ENCODE measurements at places on chromosomes 6 and 20.

DNA sequence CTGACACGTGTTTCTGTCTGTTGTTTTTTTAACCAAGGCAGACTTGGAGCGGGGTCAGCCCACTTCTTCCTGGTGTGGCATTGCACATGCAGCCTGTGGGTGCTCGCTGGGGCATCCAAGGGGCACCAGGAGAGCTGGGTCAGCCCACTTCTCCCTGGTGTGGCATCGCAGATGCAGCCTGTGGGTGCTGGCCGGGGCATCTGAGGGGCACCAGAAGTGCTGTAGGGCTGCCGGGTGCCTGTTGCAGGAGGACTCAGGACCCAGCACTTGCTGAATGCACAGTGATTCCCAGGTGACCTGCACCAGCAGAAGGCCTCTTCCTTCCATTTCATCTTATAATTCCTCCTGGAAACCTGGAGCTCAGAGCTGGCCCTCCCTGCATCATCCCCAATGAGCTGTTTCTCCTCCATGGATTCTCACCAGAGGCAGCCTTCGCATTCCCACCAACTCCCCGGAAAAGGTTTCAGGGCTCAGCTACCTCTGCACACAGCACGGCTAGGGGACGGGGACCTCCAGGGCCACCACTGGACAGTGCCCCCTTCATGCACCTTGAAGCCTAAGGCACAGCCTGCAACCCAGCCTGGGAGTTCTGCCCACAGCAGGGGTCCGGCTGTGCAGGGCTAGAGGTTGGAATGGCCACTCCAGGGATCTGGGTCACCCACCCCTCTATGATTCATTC lies 218.8 kb downstream of the TAF4 start:
- DNase-seq: no peak

- no peak for DNase-seq
Observed at GRCh38 chr6:30787954-30788353, 43.6 kb upstream of the IER3 start.

DNA sequence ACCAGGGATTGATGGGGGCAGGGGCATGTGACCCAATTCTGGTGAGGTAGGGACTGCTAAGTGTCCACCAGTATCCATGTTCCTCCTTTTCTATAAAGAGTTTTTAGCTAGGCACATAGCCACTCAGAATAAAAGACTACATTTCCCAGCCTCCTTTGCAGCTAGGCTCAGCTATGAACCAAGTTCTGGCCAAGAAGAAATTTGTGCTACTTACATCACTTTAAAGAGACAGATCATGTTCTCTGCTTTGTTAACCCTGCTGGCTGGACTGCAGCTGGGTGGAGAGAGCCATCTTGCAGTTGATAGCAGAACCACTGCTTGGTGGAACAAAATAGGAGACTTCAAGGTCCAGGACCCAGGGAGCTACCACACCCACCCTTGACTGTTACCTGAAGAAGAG lies 5.3 kb upstream of the CCM2L start:
- DNase-seq: no peak

- peak; percentile 28 for DNase-seq
Observed at GRCh38 chr20:21808863-21809664, 103.6 kb downstream of the PAX1 start.

GRCh38 chr6:56335726-56336125 lies 88.3 kb upstream of the COL21A1 start:
- no peak for DNase-seq

DNA sequence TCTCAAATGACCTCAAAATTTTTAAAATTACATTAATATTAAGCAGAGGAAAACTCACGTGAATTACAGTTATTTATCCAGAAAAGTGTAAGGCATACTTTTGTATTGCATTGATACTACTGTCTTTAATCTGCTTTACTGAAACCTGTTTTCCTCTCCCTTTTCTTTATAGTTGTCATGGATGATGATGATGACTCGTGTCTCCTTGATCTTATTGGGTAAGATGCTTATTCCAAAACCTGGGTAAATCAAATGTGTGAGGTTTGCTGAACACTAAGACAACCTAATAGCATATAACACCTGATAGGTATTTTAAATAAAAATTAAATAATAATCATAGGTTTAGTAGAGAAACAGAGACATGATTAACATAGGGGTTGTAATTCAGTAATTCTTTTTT lies 40.0 kb downstream of the BICRAL start:
- DNase-seq: no peak

GRCh38 chr20:19510611-19511010 lies 247.4 kb upstream of the RIN2 start:
- no peak for DNase-seq

GRCh38 chr20:37503256-37503927 lies 17.7 kb upstream of the NNAT start:
- no peak for DNase-seq

- no peak for DNase-seq
Observed at GRCh38 chr6:14925699-14926026, 320.2 kb upstream of the JARID2 start.

GRCh38 chr20:56429502-56429901 lies 17.4 kb downstream of the CASS4 start:
- peak; percentile 62 for DNase-seq

GRCh38 chr6:167833396-167833763 lies 6.7 kb downstream of the AFDN start:
- no peak for DNase-seq

GRCh38 chr6:10425176-10425974 lies 10.5 kb upstream of the TFAP2A start:
- no peak for DNase-seq

DNA sequence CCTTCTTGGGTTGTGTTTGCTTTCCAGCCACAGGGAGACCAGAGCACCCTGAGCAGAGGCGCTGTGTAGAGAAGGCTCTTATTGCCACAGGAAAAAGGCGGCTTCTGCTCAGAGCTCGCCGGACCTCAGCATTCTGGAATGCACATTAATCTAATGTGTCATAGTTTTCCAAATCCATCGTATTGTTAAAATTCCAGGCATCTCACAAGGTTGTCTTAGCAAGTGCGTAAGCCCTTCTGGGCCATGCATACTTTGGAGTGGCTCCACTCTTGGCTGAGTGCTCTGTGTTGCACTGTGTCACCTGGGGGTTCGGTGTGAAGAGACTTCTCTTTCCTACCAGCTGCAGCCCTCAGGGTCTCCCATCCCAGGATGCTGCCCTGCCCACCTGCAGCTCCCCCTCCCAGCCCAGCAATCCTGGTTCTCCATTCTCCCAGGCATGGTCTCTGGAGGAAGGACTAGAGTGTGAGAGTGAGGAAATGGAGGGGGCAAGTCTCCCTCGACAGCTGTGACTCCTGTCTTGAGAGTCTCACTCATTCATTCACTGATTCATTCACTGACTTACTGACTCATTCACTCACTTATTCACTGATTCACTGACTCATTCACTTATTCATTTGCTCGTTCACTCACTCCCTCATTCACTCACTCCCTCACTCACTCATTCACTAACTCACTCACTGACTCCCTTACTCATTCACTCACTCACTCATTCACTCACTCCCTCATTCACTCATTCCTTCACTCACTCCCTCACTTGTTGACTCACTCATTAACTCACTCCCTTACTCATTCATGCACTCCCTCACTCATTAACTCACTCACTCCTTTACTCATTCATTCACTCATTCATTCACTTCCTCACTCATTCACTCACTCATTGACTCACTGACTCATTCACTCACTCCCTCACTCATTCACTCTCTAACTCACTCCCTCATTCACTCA lies 83.7 kb upstream of the MPC1 start:
- no peak for DNase-seq

DNA sequence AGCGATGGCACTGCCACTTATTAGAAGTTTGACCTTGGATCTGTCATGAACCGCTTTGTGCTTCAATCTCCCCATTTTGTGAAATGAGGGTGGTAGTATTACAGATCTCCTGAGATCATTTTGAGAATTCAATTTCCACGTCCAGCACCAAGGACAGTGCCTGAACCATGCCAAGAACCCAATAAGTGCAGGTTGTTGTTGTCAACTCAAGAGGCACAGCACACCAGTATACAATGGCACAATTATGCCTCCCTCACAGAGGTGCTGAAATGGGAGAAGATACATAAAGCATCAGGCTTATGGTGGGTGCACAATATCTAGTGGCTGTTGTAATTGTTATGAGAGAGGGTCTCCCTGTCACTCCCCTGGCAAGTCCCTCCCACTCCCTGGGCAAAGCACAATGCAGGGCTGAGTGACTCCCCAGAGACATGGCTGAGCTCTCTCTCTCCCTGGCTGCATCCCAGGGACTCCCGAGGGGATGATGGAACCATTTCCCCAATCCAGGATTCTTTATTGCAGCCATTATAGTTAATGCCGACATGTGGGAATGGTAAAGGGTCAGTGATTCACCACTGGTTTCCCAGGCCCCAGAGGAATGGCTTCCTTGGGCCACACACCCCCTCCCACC lies 78.7 kb downstream of the CDH22 start:
- no peak for DNase-seq

DNA sequence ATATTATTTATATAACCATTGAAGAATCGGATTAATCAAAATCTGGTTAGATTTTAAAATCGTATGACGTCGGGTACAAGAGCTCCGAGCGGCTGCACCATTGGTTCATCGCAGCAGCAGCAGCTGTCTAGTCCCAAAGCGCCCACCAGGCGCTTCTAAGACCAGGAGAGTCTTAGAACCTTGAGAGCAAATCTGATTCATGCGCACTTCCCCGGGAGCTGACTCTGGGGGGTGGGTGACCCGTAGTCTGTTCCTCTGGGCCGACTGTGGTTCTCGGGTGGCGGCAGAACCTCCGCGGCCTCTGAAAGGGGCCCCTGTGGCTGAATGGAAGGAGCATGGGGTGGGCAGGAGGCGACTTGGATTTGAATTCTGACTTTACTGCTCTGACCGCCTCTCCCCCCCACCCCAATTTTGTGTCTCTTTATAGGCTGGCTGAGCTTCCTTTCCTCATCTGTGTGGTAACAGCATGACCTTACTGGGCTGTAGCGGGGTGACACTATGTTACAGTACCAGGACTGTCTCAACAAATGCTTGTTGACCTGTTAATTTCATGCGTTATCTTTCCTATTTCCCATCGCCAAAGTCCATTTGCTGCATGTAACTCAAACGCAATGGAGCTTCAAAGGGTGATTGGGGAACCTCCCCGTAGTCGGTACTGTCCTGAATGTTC lies 119.7 kb downstream of the RTN4IP1 start:
- DNase-seq: no peak

DNA sequence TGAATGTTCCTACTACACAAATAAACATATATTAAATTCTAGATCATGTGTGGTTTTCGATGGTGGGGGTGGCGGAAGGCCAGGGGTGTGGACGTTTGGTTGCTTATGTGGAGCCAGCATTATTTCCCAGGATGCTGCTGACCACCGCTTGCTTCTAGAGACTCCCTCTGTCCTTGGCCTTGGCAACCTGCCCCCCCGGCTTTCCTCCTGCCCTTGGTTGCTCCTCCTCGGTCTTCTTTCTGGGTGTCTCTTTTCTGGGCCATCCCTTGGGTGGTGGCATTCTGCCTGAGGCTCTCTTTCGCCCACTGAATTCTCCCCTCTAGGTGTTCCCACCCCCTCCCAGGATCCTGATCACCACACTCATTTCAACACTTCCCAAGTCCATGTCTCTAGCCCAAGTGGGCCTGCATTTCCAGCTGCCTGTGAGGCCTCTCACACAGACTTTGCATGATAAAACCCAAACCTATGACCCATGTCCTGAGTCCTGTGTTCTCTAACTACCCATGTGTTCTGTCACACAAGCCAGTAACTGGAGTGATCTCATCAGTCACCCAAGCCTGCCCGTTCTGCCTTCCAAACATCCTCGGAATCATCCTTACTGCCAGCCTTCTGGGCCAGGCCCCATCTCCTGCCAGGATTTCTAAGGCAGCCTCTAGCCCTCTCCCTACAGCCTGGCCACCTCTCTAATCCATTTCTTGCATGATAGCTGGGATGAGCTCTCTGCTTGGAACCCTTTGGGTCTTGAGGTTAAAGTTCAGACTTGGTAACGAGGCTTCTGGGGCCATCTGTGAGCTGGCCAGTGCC lies 71.2 kb downstream of the CDS2 start:
- no peak for DNase-seq

DNA sequence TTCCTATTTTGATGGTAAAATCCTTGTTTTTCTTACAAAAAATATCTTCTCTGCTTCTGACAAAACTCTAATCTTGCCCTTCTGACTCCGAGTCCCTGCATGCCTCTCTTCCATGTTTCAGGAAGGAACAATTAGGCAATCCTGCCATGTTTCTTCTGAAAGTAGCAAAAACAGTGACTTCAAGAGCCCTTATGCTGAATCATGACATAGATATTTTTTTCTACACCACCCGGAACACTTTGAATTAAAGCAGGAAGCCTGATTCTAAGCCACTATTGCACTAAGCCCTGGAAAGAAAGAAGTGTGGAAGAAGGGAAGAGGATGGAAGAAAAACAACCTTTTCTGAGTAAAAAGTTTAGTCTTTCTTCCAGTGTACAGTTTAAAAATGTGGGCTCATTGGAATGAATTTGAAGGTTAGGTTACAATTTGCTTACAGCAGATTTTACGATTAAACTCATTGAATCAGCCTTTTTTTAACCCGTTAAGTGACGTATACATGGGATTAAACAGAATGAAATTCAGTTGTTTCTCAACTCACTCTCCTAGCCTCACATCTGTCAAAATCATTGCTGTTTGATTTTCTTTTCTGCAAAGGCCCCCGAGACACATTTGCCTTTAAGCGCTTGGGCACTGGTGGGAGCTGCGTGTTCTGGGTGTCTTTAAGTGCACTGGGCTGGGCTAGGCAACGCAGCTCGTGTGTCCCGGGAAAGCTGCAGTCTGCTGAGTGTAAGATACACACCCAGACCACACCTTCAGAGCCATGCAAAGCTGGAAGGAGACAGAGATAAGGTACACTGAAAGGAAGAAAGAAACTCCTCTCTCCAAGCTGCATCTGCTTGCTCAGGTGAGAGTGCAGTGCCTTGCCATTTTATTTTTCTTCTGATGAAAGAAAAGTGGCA lies 159.4 kb upstream of the CITED2 start:
- DNase-seq: no peak

DNA sequence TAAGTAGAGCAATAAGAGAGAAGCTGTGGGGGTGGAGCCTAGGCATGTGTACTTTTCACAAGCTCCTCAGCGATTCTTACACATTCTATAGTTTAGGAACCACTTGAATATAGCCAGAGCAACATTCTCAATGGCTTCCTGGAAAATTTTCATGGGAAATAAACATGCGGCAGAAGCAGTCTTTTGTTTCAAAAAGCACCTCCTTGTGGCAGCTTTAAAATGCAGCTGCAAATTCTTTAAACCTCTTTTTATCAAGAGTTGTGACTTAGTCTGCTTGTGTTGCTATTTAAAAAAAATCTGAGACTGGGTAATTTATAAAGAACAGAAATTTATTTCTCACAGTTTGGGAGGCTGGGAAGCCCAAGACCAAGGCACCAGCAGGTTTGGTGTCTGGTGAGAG lies 23.8 kb downstream of the NKX2-2 start:
- no peak for DNase-seq

DNA sequence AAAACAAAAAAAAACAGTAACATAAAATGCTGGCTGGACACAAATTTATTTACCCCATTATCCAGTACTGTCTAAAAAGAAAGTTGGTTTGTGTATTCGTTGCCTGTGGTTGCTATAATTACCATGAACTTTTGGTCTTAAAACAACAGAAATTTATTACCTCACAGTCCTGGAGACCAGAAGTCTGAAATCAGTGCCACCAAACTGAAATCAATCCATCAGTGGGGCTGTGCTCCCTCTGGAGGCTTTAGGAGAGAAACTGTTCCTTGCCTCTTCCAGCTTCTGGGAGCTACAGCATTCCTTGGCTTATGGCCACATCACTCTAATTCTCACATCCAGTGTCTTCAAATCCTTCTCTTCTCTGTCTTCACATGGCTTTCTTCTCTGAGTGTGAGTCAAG lies 79.4 kb downstream of the SNX5 start:
- no peak for DNase-seq
